Thoracic aorta (tissue), 2 donors: ENCODE measurements at places on chromosomes 13 and 19.

GRCh38 chr13:44840131-44840530 lies 149.1 kb downstream of the NUFIP1 start:
- H3K4me1 ChIP-seq = peaks cover 50% of the 10 kb centered on the region
- no peaks in the 10 kb centered on the region for H3K36me3 ChIP-seq

DNA sequence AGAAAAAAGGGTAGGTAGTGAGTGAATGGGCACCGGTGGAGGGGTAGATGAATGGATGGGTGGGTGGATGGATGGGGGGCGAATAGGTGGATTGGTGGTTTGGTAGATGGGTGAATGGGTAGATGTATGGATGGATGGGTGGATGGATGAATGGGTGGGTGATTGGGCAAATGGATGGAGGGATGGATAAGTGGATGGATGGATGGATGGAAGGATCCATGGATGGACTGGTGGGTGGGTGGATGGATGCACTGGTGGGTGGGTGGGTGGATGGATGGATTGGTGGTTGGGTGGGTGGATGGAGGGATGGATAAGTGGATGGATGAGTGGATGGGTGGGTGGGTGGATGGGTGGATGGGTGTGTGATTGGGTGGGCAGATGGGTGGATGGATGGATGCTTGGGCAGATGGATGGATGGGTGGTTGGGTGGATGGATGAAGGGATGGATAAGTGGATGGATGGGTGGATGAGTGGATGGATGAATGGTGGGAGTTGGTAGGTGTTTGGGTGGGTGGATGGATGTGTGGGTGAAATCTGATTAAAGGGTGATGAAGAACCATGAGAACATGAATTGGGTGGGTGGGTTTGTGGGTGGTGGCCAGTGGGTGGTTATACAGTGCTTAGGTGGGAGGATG lies 2.3 kb downstream of the ANKRD24 start:
- DNase-seq = no peak
- no peak overlapping the region for H3K27ac ChIP-seq
- H3K4me1 ChIP-seq = peaks cover 8% of the 10 kb centered on the region
- no peak overlapping the region for H3K4me3 ChIP-seq

DNA sequence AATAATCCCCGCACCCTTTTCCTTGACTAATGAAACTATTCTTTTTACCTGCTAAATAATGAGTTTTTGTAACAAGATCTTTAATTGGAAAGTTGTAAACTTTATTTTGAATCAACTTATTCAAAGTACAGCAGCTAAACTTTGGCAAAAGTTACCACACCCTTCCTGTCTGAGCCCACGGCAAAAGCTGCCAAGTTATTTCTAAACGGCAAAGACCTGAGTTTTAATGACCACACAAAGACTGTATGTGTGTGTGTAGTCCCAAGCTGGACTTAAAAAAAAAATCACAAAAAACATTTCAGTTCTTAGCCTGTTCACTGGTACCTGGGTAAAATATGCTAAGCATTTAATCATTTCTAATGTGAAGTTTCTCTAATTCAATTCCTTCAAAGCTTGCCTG lies 60.7 kb downstream of the ZAR1L start:
- peaks cover 33% of the 10 kb centered on the region for H3K4me1 ChIP-seq
- no peak for DNase-seq
- no peaks in the 10 kb centered on the region for H3K36me3 ChIP-seq
- peak overlapping the region; percentile 82 for H3K27ac ChIP-seq
- H3K4me3 ChIP-seq = peak overlapping the region; percentile 75

DNA sequence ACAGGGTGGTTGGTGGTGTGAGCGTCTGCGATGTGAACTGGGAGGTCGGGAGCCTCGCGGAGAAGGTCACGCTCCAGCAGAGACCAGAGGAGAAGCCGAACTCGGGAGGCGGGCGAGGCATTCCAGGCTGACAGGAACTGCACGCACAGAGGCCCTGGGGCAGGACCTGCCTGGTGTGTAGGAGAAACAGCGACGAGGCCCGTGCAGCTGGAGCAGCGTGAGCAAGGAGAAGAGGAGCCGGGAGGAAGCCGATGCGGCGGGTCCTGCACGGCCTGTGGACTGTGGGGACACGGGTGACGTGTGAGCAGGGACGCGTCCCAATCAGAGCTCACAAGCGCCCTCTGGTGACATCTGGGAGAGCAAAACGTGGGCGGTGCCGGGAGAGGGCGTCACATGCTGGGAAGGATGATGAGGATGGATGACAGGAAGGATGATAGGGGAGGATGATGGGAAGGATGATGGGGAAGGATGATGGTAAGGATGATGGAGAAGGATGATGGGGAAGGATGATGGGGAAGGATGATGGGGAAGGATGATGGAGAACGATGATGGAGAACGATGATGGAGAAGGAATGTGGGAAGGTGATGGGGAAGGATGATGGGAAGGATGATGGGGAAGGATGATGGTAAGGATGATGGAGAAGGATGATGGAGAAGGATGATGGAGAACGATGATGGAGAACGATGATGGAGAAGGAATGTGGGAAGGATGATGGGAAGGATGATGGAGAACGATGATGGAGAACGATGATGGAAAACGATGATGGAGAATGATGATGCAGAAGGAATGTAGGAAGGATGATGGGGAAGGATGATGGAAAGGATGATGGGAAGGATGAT lies 16.1 kb upstream of the MADCAM1 start:
- H3K4me1 ChIP-seq = peaks cover 6% of the 10 kb centered on the region
- peak overlapping the region; percentile 49 for H3K4me3 ChIP-seq
- H3K36me3 ChIP-seq = no peaks in the 10 kb centered on the region
- H3K27me3 ChIP-seq = no peaks in the 10 kb centered on the region
- H3K27ac ChIP-seq = no peak overlapping the region

GRCh38 chr13:25059958-25060357 lies 36.0 kb upstream of the PABPC3 start:
- no peaks in the 10 kb centered on the region for H3K36me3 ChIP-seq
- no peaks in the 10 kb centered on the region for H3K27me3 ChIP-seq
- no peaks in the 10 kb centered on the region for H3K4me1 ChIP-seq
- no peak for DNase-seq
- no peak overlapping the region for H3K27ac ChIP-seq
- no peak overlapping the region for H3K4me3 ChIP-seq

DNA sequence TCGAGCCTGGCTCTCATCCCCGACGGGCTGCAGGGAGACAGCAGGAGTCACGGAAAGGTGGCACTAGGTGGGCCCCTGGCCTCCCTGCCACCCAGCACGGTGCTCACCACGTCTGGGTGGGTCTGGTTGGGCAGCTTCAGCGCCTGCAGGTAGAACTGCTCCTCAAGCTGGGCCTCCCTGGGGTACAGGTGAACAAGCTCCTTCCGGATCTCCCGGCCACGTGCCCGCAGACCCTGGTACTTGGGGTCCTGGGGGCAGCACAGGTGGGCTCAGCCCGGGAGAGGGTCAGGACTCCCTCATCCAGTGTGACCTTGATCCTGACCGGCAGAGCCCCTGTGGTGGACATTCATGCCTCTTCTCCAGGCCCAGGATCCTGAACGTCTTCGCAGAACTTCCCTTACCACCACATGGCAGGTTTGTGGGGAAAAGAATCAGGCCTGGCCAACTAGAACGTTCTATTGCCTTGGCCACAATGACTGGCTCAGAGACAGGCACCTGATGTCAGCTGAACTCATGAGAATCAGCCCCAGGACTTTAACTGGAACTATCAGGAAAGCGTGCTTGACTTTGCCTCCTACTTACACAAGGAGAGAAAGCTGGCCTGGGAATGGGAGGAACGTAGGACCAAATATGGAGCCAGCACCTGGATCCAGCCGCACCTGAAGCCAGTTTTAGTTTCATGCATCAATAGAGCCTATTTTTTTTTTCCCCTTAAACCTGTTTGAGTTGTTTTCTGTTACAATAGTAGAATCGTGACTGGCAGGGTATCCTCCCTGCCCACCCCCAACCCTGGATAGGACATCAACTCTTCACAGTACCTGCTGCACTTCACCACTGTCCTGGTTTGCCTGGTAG lies 8.9 kb downstream of the SARS2 start:
- H3K36me3 ChIP-seq = peaks cover 3% of the 10 kb centered on the region
- no peak overlapping the region for H3K4me3 ChIP-seq
- no peak for DNase-seq
- H3K27ac ChIP-seq = no peak overlapping the region
- no peaks in the 10 kb centered on the region for H3K4me1 ChIP-seq

GRCh38 chr19:12947702-12948611 lies 2.3 kb downstream of the RAD23A start:
- peaks cover 30% of the 10 kb centered on the region for H3K4me1 ChIP-seq
- DNase-seq = no peak
- no peaks in the 10 kb centered on the region for H3K27me3 ChIP-seq
- no peak overlapping the region for H3K27ac ChIP-seq
- peaks cover 63% of the 10 kb centered on the region for H3K36me3 ChIP-seq

DNA sequence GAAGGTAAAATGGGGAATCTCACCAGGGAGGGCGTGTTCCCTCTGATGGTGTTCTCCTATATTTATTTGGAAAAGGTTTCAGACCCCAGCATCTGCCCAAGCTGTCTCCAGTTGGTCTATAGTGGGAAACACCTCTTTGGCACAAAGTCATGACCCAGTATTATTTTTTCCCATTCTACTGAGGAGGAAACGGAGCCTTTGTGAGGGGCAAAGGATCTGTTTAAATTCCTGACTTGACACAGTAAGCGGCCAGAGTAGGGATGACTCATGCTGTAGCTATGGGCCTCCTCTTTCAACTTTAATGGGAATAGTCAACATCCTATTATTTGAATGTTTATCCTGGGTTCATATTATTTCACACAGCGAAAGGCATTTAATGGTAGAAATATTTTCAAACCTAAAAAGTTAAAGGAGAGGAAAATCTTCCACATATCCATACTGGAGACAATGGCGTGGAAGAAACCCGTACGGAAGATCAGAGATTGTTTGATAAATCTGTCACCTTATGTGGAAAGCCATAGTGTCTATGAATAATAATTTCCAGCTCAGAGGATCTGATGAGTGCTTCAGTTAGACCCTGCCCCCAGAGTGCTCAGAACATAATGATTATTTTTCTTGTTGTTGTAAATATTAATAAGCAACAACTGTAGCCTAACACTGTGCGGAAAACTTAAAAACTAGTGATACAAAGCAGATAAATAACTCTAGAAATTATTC lies 126.0 kb downstream of the FOXO1 start:
- peak overlapping the region; percentile 9 for H3K27ac ChIP-seq
- no peak overlapping the region for H3K4me3 ChIP-seq
- H3K4me1 ChIP-seq = peaks cover 8% of the 10 kb centered on the region
- no peak for DNase-seq
- H3K27me3 ChIP-seq = no peaks in the 10 kb centered on the region
- H3K36me3 ChIP-seq = no peaks in the 10 kb centered on the region

DNA sequence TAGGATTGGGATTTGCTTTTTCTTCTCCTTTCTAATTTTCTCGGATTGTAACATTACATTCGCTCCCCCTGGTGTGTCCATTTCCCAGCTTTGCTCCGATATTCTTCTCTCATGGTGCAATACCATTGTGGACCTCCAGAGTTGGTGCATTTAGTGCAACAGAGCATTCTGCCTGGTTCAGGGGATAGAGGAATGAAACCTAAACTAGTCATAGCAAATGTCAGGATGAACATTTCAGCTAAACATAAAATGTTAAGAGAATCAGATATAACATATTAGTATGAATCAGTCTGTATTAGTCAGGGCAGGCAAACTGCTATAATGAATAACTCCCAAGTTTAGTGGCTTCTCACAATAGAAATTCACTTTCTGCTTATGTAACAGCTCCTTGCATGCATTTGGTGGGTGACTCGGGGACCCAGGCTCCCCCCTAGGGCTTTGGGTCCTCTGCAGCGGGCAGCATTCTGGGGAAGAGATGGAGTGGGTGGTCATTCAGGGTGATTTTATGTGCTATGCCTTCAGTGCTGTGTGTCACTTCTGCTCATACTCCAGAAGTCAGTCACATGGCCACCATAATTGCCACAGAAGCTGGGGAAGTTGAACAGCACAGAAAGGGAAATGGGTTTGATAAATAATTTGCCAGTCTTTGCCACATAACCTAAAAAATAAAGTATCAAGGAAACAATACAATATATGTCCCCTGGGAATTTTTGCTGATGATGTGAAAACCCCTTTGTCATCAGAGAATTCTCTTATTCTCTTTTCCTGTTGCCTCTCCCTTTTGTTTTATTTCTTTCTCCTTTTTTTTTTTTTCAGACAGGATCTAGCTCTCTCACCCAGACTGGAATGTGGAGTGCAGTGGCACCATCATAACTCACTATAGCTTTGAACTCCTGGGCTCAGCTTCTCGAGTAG lies 111.0 kb downstream of the HSPH1 start:
- no peak overlapping the region for H3K4me3 ChIP-seq
- DNase-seq = no peak
- H3K27ac ChIP-seq = no peak overlapping the region
- no peaks in the 10 kb centered on the region for H3K36me3 ChIP-seq

- no peak overlapping the region for H3K4me3 ChIP-seq
- no peaks in the 10 kb centered on the region for H3K27me3 ChIP-seq
- H3K27ac ChIP-seq = no peak overlapping the region
- no peak for DNase-seq
- H3K4me1 ChIP-seq = no peaks in the 10 kb centered on the region
- H3K36me3 ChIP-seq = no peaks in the 10 kb centered on the region
Measured at GRCh38 chr19:32830231-32831014, 39.1 kb downstream of the SLC7A9 start.

DNA sequence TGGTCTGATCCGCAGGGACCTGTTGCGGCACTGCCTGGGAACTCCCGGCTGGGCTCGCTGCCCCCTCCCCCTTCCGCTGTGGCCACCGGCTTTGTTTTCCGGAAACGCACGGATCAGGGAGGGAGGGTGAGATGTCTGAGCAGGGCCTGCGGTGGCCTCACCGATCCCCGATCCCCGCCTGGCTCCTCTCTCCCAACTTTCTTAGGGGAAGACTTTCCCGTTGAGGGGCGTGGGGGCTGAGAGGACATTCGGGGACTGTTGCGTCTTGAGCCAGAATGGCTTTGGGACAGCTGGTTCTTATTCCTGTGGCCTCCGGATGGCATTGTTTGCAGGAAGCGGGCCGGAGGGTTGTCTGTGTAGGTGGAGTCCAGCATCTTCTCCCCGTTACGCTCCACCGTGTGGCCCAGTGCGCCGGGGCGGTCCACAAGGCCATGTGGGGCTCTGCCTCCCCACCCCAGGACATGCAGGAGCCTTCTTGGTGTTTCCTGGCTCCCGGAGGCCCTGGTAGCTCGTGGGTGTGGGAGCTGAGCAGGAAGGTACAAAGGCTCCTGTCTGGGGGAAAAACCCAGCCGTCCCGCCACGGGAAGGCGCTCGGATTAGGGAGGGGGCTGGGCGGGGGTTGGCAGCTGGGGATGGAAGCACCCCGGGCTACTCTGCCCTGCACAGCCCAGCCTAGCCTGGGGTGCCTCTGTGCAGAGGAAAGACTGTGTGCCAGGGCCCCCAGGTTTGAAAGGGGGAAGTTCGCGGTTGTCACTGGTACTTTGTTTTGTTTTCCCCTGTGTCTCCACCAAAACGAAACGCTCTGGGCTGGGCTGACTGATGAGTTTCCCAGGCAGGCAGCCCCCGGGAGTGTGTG lies 1.3 kb downstream of the CSNK1G2 start:
- peaks cover 26% of the 10 kb centered on the region for H3K4me1 ChIP-seq
- H3K27me3 ChIP-seq = no peaks in the 10 kb centered on the region
- H3K36me3 ChIP-seq = no peaks in the 10 kb centered on the region
- no peak for DNase-seq
- peak overlapping the region; percentile 86 for H3K27ac ChIP-seq
- peak overlapping the region; percentile 77 for H3K4me3 ChIP-seq
